Hippocampal formation (tissue), 2 donors: ENCODE measurements at places on chromosomes 13 and 19.

GRCh38 chr13:99496184-99497142 is 4.8 kb upstream of the TM9SF2 start:
- peak; percentile 39 for DNase-seq

- no peak for DNase-seq
Measured at GRCh38 chr19:32630338-32630737, 44.6 kb downstream of the ANKRD27 start.

GRCh38 chr13:33213797-33214196 is 71.8 kb downstream of the STARD13 start:
- peak; percentile 26 for DNase-seq

GRCh38 chr13:100597253-100597652 is 8.7 kb upstream of the GGACT start:
- DNase-seq, result no peak

DNA sequence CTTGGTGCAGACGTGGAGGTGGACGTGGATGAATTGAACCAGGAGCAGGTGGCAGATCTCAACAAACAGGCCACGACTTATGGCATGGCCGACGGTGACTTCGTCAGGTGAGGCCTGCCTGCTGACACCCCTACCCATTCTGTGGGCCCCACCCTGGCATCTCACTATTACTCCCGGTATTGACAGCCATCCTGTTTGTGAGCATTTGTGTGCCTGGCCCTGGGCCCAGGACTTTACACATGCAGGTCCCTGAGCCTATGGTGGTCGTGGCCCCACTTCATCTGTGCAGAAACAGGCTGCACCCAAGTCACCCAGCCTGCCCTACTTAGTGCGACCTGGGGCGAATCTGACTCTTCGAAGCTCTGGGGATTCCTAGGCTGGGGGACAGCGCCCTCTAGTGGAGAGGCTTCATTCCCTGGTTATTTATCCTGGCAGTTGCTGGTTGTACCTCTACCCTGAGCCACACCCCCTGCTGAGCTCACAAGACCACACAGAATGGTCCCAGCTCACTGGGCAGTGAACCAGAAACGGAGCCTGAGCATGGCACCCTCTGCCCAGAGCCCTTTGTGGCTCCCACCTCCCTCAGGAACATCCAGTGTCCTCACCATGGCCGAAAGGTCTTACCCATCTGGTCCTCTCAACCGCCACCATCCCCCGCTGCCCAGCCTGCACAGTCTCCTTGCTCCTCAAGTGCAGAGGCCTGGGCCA is 16.9 kb downstream of the ZNF296 start:
- DNase-seq, result peak; percentile 52

GRCh38 chr13:24276306-24276705 is 33.1 kb upstream of the C1QTNF9 start:
- DNase-seq, result no peak

DNA sequence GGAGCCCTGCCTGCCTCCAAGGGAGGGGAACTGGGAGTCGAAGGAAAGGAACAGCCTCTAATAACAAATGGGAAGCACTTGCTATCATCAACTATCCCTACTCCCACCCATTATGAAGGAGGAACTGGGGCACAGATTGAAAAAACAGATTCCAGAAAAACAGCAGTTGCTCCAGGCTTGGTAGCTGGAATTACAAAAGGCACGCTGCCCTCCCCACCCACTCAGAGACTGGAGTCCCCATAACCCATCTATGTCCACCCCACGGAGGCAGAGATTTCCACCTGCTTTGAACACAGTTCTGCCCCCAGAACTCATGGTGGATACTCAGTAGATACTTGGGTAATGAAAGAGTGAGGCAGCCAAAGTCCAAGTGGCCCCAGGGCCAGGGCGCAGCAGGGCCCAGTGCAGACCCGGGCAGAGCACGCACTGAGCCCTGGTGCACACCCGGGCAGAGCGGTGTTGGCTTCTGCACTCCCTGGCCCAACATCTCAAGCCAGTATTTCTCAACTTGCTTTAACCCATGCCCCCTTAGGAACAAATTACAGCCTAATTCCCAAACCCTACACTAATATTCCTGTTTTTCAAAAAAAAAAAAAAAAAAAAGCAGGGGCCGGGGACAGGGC is 19.1 kb upstream of the CCNP start:
- no peak for DNase-seq

GRCh38 chr13:98489446-98490194 is 87.3 kb downstream of the STK24 start:
- DNase-seq, result no peak

DNA sequence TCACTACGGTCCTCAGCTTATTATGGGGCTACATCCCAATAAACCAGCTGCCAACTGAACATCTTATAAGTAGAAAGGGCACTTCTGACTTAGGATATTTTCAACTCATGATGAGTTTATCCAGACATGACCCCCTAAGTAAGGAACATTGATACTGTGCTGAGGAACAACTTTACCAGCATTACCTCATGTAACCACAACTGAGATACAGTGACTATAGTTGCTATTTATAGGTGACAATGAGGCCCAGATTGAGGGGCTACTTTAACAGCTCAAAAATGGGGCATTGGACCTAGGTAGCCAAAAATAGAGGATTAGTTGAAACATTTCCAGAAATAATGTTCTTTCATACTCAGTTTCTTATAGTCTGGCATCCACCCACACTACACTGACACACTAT is 26.8 kb downstream of the SKA3 start:
- DNase-seq, result no peak

GRCh38 chr19:5014941-5015340 is 46.0 kb downstream of the KDM4B start:
- DNase-seq, result no peak
